ENCODE measurements at places on chromosomes 12 and 14. TPM values are rescaled to one million over a fixed set of nuclear protein-coding genes. Genes with fewer than 3 reads are reported as not detected.

Gene SERPINA5
- not detected for polyA plus RNA-seq

Gene B4GALNT3
- polyA plus RNA-seq: 12.9 TPM

Gene ABCC9
- 84.5 TPM for polyA plus RNA-seq

Gene ITPR2
- polyA plus RNA-seq: 3.8 TPM

Gene CACNB3
- polyA plus RNA-seq: 12.2 TPM

Gene POLR3B
- polyA plus RNA-seq: 11.9 TPM

Gene B3GNT4
- polyA plus RNA-seq: 0.59 TPM

Gene TMEM253
- polyA plus RNA-seq: 0.62 TPM

Gene GCH1
- polyA plus RNA-seq: 4.9 TPM

Gene SERPINA6
- not detected for polyA plus RNA-seq

Gene IL22
- polyA plus RNA-seq: not detected

Gene PCK2
- polyA plus RNA-seq: 4.3 TPM

Gene OR4E2
- polyA plus RNA-seq: not detected

- DNase-seq: no peak
Observed at GRCh38 chr12:128458301-128458974, 191.5 kb downstream of the TMEM132C start.

- no peak for DNase-seq
Observed at GRCh38 chr14:33566082-33566481, 384.8 kb downstream of the EGLN3 start.

DNA sequence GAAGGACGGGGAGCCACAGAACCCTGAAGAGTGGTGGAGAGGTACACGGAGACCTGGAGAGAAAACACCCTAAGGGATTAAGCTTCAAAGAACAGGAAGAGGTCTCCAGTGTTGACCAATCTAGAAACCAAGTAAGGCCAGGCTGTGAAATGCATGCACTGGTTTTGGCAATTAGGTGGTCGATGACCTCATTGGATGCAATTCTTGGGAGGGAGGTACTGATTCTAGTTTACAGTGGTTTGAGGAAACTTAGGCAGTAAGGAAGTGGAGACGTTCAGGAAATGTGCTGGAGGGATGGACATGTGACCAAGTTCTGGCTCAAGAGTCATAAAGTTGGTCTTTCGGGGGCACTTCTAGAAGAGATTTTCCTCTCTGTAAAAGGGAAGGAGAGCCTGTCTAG lies 91.3 kb upstream of the CEP83 start:
- no peak for DNase-seq

- no peak for DNase-seq
Observed at GRCh38 chr14:24920265-24921075, 129.5 kb downstream of the STXBP6 start.

DNA sequence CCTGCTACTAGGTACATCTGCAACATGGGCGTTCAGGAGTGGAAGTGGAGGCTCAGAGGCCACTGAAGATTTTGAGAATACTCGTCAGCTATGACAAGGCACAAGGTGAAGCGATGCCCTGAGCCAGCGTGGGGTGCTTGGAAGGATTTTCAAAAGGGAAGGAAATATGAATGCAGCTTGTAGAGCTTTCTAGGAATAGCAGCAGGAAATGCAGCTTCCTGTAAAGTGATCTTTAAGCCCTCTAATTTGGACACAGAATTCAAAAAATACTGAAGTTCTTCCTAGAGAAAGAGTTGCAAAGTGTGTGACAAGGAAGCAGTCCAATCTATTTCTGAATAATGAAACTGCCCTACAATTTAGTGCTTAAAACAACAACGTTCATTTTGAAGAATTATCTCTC lies 13.2 kb upstream of the C1S start:
- no peak for DNase-seq

DNA sequence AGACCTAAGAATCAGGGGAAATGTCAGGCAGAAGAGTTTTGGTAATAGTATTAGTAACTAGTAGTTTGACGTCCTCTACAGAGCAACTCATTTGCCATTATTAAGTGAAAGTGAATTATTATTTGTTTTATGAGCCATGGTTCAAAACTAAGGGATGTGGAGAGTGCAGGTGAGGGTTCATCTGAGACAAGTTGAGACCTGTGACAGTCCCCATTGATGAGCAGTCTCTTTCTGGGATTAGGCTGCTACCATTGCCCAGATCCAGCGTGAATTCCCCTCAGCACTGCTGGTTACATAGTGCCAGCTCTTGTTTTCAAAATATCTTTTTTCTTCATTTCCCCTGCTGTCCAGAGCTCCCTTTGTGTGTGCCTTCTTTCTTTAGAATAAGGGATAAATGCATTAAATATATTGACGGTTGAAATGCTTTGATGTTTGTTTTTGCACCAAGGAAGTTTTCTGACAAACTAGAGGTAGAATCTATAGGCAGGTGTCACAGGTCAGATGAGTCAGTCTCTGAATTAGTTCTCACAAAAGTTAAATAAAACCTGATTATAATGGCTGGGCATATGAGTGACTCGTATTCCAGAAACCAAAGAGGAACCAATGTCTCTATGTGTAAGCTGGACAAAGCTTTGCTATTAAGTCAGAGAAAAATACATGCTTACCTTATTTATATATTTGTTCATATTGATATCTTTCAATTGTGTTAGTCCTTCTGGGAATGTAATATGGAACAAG lies 381.4 kb downstream of the TMEM117 start:
- DNase-seq: no peak

GRCh38 chr12:108691998-108692808 lies 39.1 kb downstream of the CORO1C start:
- DNase-seq: peak; percentile 58

DNA sequence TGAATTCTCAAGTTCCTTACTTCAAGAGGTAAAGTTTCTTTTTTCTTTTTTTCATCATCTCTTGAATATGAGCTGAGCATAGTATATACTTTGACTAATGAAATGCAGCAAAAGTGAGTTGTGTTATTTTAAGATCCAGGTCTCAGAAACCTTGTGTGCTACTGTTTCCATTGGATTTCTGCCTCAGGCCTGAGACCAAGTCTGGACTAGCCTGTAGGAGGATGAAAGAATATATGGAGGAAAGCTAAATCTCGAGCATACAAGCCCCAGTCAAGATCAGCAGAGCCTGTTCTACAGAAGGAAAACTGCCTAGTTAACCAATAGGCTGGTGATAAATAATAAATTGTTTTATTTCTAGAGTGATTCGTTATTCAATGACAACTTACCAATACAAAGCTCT lies 652.5 kb downstream of the C12orf50 start:
- no peak for DNase-seq

GRCh38 chr12:95687937-95688336 lies 102.6 kb downstream of the NTN4 start:
- DNase-seq: no peak

DNA sequence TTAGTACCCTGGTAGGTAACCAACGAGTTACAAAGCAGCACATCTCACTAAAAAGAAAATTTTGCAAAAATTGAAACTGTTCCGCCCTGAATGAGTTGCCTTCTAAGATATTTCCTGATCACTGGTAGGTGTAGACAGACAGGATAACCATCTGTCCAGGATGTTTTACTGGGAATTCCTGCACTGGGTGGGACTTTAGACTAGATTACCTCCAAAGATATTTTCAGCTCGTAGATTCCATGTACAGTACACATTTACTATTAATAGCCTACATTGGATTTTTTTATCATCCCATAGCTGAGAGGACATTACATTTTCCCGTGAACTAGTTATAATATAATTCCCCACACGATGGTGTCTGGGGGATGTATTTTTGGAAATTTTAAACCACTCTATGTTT lies 139.6 kb downstream of the DYRK2 start:
- no peak for DNase-seq

- peak; percentile 71 for DNase-seq
Observed at GRCh38 chr12:48351022-48351708, 446 bp upstream of the ZNF641 start.

DNA sequence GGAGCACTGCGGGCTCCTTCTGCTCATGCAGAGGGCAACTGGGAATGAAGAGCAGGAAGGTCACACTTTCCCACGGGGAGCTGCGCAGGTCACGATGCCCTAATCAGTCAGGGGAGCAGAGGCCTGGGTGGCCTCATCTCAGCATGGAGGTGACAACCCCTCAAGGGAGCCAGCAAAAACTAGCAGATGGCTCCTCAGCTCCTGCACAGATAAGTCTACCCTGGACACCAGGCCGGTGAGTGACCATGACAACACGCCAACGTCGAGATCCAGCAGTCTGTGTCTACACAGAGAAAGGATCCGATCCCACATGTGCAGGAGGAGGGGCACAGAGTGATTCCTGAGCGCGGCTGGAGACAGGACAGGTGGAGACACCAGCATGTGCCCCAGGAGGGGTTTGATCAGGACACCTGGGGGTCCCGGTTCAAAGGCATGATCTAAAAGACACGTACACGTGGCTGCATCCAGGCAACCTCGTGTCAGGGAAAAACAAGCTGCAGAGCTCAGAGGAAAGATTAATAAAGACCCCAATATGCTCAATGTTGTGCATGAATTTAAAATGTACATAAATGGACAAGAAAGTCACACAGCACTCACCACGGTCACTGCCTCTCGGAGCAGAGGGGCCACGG lies 153.7 kb upstream of the SFSWAP start:
- no peak for DNase-seq

GRCh38 chr12:97142737-97143410 lies 235.8 kb downstream of the NEDD1 start:
- peak; percentile 8 for DNase-seq

DNA sequence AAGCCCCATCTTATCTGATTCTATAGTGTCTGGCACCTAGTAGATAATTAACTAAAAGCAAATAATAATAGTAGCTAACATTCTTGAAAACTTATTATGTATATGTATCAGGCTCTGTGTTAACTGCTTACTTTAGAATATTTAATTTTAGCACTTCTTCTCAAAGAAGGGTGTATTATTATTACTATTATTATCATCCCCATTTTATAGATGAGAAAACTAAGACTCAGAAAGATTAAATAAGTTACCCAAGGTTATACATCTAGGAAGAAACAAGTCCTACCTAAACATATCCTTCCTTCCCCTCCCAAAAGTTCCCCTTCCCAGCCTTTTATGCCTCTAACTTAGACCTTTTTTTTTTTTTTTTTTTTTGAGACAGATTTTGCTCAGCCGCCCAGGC lies 61.4 kb downstream of the UBR7 start:
- no peak for DNase-seq

GRCh38 chr12:2691006-2691344 lies 103.8 kb upstream of the FKBP4 start:
- no peak for DNase-seq

DNA sequence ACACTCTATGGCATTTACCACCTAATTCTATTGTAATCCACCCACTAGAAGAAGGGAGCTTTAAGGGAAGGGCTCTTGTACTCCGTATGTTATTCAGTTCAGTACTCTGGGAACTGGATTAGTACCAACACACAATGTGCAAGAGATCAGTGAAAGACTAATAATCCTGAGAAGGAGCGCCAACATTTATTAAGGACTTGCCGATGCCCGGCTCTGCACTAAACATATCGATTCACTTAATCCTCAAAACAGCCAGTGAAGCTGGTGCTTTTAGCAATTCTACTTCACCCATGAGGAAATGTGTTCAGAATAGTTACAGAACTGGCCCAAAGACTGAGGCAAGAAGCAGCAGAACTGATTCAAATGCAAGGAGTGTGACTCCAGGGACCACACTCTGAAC lies 80.9 kb downstream of the RPS6KA5 start:
- DNase-seq: peak; percentile 51

DNA sequence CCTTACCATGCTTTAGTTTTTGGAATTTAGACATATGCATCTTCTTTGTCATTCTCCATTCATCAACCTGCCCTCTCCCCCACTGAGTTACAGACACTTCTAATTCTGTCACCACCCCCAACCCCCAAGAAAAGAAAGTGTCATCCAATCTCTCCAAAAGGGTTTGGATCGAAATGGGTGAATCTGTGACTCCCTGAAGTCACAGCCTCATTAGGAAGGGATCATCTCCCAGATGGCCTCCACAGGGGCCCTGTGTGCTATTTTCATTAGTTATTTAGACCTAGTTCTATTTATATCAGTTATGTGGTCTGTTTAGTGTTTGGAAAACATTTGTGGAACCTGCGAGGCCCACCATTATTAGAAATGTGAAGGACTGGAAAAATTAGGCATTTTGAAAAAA lies 191.0 kb upstream of the ATP2B1 start:
- DNase-seq: no peak

GRCh38 chr12:22979854-22980469 lies 355.0 kb downstream of the ETNK1 start:
- no peak for DNase-seq

DNA sequence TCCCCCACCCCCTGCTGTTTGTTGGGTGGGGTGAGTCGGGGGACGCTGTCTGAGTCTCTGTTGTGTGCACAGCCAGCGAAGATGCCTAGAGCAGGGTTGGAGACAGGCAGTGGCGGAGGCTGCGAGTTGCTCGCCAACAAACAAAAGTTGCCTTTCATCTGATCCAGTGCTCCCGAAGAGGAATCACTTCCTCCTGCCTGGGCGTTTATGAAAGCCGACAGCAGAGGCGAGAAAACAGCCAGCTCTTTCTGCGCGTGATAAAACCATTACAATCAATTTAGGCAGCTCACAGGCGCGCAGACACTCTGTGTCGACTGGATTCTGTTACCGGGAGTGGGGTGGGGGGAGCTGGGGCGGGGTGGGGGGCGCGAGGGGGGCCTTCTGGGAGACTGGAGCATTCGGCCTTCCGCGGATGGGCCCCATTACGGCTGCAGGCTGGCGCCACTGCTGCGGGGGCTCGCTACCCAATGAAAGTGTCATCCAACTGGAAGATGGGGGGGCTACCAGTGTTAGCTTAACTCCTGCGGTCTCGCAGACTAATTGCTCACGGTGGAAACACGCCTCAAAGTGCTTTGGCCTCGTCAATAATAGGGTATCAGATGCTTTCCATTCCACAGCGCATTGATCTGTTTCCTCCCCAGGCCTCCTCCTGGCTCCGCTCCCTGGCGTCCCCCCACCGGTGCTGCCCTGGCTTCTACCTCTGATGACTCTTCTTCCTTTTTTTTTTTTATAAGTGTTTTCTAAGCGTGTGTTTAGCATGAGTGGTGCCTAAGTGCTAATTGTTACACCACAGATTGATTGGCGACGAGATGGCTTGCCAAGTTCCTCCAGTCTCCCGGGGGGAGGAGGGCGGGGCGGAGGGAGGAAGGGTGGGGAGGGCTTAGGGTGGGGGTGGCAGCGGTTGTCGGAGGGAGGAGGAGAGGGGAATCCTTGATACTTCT lies 678.4 kb downstream of the MED13L start:
- peak; percentile 45 for DNase-seq

DNA sequence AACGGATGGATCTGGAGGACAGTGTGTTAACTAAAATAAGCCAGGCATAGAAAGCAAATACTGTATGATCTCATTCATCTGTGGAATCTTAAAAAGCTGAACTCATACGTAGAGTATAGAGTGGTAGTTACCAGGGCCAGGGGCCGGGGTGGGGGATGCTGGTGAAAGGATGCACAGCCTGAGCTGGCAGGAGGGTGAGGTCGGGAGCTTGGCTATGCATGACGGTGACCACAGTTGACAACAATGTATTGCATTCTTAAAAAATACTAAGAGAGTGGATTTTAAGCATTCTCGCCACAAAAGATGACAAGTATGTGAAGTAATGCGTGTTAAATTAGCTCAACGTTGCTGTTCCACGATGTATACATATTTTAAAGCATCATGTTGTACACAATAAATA lies 351.3 kb downstream of the TMEM121 start:
- no peak for DNase-seq
